ENCODE measurements at places on chromosomes 7 and 10.

DNA sequence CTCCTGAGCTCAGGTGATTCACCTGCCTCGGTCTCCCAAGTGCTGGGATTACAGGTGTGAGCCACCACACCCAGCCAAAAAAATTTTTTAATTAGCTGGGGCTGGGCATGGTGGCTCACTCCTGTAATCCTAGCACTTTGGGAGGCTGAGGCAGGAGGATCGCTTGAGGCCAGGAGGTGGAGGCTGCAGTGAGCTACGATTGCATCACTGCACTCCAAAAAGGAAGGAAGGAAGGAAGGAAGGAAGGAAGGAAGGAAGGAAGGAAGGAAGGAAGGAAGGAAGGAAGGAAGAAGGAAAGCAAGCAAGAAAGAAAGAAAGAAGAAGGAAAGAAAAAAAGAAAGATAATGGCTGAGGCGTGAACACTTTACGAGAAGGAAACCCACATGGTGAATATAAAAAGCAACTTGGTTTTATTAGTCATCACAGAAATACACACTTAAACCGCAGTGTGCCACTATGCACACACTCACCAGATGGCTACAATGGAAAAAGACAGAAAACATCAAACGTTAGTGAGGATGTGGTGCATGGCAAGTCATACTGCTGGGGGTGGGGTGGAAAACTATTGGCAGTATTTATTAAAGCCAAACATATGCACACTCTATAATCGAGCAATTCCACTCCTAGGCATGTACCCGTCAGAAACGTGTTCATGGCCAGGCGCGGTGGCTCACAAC lies 4.4 kb upstream of the CCL26 start:
- peak; percentile 9 for DNase-seq

DNA sequence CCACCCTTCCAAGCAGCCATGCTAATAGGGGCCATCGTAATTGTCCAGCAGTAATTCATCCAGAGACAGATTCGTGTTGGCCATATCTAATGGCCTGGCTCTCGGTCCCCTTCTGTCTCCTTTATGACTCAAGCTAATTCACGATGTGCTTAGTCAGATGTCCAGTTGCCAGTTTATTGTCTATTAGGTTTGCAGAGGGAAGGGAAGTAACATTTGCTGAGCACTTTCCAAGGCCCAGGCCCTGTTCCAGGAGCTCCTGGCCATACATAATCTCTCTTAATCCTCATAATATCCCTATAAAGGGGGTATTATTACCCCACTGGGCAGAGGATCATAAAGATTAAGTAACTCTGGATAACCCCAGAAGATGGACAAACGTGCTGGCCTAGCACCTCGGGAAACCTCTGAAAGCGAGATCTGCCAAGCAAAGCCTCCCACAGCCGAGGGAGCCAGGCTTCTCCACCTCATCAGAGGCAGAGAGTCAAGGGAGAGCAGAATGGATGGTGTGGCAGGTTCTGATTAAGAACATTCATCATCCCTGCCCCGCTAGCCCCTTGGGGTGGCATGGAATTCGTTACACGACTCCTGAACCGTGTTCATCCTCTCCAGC lies 153.7 kb downstream of the PLXNA4 start:
- DNase-seq: no peak

GRCh38 chr7:12890586-12890985 lies 203.2 kb downstream of the ARL4A start:
- DNase-seq: no peak

DNA sequence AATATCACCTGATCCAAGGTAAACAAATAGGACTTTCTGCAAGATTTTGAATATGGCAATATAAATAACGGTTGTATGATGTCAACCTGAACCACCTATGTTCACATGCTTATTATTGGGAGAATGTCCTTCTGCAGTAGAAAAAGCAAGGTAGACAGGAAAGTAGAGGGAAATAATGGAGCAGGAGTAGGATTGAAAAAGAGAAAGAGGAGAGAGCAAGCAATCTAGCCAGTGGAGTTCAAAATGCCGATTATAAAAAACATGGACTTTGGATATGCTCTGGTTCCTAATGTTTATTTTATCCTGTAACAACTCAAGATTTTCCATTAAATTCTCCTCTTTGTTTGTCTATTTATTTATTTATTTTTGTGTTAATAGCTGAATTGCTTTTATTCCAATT lies 878.0 kb upstream of the KCND2 start:
- DNase-seq: no peak

- no peak for DNase-seq
Observed at GRCh38 chr10:25487266-25487665, 312.5 kb downstream of the GPR158 start.

DNA sequence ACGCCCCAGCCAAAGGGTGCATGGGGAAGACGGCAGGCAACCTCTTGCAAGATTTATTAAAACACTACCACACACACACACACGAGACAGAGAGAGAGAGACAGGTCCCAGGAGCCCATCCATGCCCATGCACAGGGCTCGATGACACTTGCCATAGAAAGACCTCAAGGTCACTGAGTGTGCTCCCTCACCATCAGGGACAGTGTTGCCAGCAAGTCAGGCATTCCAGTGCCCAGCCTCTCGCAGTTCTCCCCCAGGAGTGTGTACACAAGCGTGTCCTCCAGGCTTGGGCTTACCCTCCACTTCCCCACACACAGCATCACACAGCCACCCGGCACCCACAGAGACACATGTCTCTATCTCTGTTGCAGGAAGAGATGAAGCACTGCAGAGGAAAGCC lies 46.8 kb upstream of the SLF2 start:
- no peak for DNase-seq

- DNase-seq: peak; percentile 67
Observed at GRCh38 chr10:64112701-64113355, 591.6 kb downstream of the REEP3 start.

DNA sequence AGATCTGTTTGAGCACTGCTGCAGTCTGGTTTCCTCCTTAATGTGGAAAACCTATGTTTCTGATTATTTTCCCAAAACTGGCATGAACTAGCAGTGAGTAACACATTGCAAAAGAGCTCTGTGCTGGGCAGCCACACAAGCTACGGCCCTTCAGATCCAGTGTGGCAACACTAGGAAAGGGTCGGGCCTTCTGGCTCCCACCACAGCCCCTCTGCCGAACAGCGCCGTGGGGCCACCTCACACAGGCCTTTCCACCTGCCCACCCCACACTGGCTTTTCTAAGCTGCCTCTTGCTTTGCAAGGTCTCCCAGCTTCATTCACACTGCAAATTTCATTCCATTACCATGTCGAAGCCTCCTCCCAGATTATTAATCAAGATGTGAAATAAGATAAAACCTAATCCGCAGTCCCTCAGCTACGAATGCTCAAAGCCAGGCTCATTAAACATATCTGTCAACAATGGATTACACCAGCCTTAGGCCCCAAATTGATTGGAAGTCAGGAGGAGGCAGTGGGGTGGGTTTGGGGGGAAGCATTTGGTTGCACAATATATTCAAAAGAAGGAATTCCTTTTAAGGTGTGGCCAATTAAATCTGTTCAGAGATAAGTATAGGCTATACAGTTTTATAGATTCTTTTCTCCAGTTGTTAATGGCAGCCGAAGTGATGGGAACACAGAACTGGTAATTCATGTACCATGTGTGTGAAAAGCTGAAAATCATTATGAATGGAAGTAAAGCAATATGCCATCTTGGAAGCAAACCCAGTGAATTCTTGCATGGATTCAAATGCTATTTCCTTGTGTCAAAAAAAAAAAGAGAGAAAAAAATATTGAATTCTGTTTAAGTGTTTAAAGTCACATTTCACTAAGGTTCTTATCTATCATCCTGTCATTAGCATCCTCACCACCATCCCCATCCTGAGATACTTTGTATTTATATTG lies 223.7 kb downstream of the MTERF1 start:
- no peak for DNase-seq

DNA sequence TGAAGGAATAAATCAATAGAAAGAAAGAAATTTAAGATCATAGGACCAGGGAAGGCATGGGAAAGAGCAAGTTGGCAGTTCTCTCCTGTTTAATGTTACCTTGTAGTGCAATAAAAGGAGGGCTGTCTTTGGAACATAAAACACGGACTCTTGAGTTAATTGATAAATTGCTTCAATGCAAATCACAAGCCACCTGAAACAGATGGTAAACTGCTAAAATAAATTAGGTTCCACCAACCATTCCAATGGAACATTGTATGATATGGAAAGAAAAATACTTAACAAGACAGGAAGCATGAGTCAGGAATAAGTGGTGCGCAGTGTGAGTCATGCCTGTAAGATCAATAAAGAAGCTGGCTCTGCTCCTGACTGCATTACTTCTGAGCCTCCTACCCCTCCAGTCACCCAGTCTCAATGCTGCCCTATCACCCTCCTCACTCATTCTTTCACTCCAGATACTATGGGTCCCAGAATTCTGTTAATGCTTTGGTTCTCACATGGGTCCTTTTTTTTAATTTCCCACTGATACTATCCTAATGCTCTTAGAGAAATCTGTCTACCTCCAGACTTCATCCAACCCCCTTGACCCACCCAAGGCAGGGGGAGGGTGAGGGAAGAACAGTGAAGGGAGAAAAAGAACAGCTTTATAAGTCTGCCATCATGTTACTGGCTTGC lies 78.9 kb downstream of the LRRC17 start:
- no peak for DNase-seq

GRCh38 chr10:29482591-29483431 lies 152.0 kb downstream of the SVIL start:
- peak; percentile 29 for DNase-seq

DNA sequence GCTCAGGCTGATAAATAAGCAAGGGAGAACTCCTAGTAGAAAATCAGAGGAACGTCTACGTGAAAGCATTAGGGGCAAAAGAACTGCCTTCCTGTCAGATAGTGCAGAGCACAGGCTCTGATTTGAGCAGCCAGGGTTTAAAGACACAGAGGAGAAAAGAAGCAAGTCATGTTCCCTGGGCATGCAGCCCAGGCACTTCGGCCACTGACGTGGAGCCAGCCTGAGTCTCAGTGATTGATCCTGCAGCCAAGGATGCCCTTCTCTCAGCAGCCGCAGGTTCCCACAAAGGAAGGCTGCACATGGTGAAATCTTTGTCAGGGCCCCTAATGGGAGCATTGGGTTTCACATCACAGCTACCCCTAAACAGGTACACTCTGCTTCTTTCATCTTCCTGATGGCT lies 161.7 kb upstream of the HPS1 start:
- DNase-seq: no peak

GRCh38 chr10:3963191-3963673 lies 178.2 kb upstream of the KLF6 start:
- no peak for DNase-seq

GRCh38 chr10:118543714-118544400 lies 51.6 kb downstream of the PRLHR start:
- DNase-seq: peak; percentile 74

- DNase-seq: no peak
Observed at GRCh38 chr7:142371586-142372377, 113.9 kb upstream of the PRSS58 start.

- no peak for DNase-seq
Observed at GRCh38 chr7:101170617-101171441, 5.5 kb upstream of the VGF start.

GRCh38 chr10:38038932-38039245 lies 28.4 kb downstream of the ZNF33A start:
- DNase-seq: no peak

- no peak for DNase-seq
Observed at GRCh38 chr10:51804866-51805265, 105.5 kb upstream of the CSTF2T start.

DNA sequence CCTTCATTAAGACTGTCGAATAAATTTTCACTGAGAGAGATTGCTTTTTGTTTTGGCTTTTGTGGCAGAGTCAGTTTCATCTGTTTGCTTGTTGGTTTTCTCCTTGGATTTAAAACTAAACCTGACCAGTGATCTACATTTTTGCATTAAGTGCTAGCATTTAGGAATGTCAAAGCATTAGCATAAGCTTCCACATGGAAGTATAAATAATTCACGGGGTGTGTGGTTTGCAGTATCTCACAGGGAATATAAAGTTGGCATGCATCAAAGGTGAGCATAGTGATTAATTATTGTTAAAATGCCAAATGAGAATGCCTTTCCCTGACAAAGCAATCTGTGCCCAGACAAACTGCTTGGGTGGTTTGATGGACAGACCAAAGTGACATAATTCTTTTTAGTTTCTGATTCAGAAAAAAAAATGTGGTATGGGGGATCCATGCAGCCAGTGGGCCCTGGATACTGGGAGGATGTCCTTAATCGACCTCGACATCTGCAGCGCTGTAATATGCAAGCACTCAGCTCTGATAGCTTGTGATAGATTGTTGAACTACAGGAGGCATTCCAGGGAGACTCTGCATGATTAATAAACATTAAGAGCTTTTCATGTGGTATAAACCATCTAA lies 339.3 kb upstream of the POM121L12 start:
- no peak for DNase-seq

- no peak for DNase-seq
Observed at GRCh38 chr10:110241407-110241806, 34.0 kb downstream of the MXI1 start.

DNA sequence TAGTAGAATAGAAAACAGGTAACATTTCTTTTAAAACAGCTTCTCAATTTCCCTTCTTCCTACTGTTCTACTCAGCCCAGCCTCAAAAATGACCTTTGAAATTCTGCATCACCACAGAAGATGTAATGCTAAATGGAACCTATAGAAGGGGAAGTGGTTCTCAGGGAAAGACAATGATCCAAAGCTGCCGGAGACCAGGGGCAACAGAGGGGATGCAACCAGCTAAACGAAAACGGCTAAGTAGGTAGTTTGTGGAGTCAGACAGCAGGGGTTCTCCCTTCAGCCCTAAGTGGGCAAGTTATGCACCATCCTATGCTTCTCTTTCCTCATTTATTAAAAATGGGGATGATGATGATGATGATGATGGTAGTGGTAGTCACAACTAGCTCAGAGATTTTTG lies 214.3 kb downstream of the ELMO1 start:
- no peak for DNase-seq

DNA sequence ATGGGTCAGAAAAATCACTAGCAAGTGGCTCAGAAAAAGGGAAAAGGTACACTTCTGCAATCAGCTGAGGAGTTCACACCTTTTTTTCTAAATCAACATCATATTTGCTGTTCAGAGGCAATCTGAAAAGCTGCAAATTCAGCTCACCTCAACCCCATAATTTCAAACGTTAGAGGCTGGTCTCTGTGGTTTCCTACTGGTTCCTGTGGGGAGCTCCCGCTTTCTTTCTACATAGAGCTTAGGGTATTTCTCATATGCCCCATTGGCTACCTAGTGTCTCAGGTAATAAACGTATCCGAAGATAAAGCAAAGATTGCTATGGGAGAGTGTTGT lies 5.2 kb upstream of the ZNF22 start:
- DNase-seq: no peak

DNA sequence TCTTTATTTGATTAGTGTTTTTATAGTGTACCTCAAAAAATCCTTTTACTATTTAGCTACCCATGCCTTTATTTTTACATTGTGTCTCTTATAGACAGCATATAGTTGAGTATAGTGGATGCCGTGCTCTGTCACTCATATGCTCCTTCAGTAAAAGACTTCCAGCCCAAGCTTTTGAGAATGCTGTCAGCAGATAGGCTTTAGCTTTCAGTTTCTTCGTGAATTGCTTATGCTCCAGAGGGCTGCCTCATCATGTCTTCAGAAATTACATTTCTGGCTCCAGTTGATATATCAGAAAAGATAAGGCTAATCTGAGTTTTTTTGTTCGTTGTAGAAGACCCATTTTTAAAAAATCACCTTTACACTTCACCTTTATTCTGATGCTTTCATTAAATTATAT lies 332.0 kb downstream of the NXPH1 start:
- DNase-seq: no peak

GRCh38 chr7:71444130-71444529 lies 312.2 kb downstream of the GALNT17 start:
- DNase-seq: no peak

- no peak for DNase-seq
Observed at GRCh38 chr10:133271521-133272300, 5.0 kb downstream of the ADAM8 start.
